ENCODE measurements at places on chromosomes 4 and X.

- DNase-seq, result no peak
These were observed 83.9 kb upstream of the ARHGAP24 start for GRCh38 chr4:85391071-85391470.

DNA sequence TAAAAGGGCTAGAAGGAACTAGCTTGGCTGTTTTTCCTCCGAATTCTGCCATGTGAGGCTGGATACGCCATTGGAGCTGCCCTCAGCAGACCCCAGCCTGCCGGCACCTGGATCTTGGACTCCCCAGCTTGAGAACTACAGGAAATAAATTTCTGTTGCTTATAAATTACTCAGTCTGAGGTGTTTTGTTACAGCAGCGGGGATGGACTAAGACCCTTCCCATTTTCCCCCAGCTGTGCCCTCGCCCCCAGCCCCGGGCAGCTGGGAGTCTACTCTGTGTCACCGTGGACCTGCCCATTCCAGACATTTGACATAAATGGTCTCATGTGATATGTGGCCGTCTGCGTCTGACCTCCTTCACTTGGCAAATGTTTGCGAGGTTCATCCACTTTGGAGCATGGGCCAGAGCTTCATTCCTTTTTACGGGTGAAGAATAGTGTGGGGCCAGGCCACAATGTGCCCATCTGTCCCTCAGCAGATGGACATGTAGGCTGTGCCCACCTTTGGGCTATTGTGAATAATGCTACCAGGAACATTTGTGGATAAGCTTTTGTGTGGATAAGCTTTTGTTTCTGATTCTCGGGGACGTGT is 30.7 kb upstream of the SPON2 start:
- DNase-seq, result no peak

GRCh38 chrX:136165406-136165805 is 18.1 kb downstream of the FHL1 start:
- DNase-seq, result no peak

DNA sequence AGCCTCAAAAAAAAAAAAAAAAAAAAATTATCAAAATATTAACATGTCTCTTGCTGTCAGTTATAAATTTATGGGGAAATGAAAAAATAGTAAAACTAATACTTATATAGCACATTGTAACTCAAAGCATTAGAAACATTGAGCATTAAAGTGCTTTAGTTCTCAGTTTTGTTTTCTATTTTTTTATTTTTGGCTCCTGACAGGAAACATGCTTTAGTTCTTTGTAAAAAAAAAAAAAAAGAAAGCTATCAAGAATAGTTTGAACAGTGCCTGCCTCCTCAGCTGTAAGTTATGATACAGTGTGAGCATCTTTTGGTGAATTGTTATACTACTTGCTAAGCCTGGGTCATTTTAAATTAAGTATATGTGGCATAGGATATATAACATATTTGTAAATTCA is 5.1 kb upstream of the CENPC start:
- DNase-seq, result no peak

GRCh38 chr4:17241835-17242234 is 270.1 kb downstream of the QDPR start:
- DNase-seq, result no peak

DNA sequence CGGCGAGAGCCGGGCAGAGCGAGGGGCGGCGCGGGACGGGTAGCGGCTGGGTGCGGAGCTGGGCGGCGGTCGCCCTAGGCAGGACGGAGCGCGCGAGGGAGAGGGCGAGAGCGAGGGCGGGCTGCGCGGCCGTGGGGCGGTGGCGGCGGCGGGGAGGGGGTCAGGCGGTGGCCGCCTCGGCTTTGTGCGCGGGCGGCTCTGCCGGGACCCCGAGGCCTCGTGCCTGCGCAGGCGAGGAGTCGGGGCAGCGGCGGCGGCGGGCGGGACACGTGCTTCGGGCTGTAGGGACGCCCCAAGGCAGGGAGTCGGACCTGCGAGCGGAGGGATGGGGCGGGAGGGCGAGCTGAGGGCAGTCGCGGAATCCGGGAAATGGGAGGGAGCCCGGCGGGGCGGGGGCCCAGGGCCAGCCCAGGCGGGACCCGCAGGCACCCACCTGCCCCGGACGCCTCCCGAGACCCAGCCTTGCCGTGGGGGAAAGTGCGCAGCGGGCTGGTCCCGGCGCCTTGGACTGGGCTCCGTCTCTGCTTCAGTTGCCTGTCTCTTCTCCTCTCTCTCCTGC is 465 bp downstream of the BMPR1B start:
- DNase-seq, result no peak

- no peak for DNase-seq
These were observed 594.3 kb upstream of the DIPK2B start for GRCh38 chrX:45794995-45795337.

- DNase-seq, result peak; percentile 79
These were observed 219.6 kb downstream of the PTTG2 start for GRCh38 chr4:38179690-38180377.

DNA sequence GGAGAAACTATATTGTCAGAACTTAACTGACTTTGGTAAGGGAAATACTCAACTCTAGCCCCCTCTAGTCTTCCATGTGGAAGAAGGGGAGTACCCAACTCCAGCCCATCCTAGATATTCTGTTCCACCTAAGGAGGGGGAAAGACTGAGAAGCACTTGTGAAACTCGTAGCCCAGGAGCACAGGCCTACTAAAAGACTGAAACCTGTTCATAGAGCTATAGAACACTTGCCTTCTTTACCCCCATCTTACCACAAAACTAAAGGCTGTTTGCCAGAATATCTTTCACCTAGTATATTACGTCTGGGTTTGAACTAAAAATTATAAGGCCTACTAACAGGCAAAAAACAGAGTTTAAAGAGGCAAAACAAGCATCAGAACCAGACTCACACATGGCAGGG is 15.5 kb downstream of the CLDN22 start:
- DNase-seq, result no peak
